ENCODE measurements at places on chromosomes 12 and 14.

DNA sequence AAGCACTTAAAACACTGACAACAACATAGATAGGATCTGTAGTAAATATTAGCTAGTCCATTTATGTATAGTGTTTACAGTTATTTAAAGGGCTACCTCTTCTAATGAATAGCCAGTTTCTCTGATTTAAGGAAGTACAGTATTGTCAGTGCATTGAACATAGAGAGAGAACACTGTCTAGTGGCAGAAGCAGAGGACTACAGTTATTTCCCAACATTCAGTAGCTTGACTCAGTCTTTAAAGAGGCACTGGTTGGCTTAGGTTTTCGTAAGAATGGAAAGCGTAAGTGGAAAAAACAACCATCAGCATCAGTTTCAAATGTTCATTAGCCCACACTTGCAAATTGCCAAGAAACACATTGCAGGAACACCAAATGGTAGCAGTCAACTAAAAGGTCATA lies 125.0 kb upstream of the HMGA2 start:
- peak; percentile 29 for DNase-seq

DNA sequence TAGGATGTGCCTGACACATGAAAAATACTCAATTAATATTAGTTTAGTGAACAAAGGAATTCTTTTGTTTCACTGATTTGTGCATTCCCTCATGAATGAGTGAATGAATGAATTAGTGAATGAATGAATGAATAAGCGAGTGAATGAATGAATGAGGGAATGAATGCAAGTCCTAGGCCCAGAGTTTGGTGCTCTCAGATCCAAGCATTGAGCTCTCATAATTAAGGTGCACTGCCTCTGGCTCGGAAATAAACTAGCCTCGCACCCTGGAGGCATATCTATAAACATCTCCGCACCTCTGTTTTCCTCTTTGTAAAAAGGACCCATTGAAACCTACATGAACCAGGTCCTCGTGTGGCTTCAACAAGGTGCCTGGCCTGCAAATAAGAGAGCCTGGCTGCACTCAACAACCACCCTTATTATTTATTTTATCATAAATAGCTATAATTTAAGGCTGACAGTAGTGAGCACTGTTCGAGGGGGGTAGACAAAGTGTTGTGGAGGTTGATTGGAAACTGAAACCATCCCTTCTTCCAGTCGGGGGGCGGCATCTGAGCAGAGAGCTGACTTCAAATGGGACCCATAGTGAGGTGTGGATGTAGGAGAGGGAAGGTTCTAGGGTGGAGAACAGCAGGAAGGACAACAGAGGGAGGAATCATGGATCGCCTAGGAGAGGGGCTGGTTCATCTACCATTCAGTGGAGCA lies 316.8 kb downstream of the BCL11B start:
- no peak for DNase-seq

DNA sequence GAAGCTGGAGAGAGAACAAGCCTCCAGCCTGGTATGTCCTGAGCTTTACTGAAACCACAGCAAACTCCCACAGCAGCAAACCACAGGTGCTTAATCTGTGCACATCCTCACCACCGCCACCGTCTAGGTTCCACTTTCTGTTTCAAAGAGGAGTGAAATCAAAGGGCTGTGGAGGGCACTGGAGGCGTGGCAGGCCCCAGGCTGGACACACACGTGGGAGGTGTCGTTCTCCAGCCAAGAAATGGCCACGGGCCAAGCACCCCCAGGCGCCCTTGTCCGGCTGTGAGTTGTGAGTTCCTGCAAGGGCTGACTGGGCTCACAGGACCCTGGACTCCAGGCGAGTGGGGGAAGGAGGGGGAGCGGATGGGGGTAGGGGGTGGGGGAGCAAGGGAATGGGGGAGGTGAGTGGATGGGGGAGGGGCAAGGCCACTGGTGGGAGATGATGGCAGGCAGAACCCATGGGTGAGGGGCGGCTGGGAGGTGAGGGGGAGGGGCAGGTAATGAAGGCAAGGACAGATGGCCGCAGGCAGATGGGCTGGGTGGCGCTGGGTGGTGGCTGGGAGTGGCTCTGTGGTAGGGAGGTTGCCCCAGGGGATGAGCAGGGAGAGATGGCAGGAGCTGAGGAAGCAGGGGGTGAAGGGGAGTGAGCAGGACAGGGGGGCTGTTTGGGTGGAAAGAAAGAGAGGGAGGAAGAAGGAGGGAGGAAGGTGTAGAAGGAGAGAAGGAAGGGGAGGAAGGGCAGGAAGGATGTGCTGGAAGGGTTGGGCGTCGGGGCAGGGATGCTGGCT lies 86.7 kb downstream of the NCOR2 start:
- DNase-seq: peak; percentile 65

DNA sequence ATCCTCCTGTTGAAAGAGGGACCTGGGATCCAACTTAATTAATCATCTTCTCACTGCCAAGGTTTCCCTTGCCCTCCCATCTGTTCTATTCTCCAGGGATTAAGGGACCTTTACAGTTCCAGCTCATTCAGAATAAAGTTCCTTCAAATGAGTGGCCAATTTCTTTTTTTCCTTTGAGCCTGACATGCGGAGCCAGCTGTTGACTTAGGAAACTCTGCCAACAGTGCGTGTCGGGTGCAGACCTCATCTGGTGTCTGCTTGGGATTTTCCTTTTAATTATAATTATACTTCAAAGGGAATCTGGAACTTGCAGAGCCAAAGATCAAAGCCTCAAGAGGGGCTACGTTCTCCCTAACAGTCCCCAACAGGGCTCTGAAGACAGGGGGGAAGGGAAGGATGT lies 64.8 kb downstream of the CCDC60 start:
- no peak for DNase-seq

DNA sequence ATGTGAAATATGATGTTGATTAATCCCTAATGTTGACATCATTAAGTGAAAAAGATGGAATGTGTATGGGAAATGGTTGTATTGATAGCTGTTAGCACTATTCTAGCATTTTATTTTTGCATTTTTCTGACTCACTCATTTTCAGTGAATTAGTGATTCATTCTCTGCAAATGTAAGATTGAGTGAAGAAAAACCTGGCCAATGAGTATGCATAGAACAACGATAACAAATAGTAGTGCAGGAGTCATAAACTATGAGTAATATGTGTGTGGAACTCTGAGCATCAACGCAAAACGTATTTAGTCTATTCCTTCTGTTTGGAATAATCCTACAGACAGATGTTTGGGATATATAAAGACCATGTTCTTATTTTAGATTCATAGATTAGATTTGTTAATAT lies 76.3 kb upstream of the RTL1 start:
- DNase-seq: no peak

- DNase-seq: no peak
Observed at GRCh38 chr14:68513838-68514607, 278.8 kb downstream of the ZFP36L1 start.

DNA sequence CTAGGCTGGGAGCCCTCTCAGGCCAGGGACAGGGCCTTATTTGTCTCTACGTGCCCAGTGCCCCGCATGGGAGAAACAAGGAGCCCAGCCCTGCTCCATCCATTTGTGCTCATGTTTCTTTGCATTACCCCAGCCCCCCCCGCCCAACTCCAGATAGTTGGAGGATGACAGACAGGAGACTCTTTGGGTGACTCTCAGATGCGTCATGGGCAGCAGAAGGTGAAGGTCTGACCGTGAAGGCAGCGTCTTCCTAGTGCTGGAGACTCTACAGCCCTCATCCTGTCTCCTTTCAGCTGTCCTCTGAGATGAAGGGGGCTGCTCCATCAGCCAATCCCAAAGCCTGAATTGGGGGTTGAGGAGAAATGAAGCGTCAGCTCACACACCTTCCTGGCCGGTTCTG lies 283 bp upstream of the PSMB11 start:
- no peak for DNase-seq

DNA sequence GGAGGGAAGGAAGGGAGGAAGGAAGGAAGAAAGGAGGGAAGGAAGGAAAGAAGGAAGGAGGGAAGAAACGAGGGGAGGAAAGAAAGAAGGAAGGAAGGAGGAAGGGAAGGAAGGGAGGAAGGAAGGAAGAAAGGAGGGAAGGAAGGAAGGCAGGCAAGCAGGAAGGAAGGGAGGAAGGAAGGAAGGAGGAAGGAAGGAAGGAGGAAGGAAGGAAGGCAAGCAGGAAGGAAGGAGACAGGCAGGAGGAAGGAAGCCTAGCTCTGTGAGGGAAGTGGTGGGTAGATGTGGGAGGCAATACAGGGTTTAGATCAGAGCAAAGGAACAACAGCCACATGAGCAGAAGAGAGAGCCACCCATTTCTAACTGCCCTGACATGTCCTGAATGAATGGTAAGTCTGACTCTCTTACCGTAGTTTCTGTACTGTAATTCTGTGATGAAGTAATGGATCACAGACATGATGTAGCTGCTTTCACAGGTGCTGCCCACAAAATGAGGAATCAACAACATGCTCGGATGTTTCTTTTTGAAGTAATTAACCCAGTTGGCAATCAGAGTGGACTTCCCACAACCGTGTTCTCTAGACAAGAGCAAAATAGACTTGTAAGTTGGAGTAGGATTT lies 24.4 kb upstream of the HSP90B1 start:
- no peak for DNase-seq

GRCh38 chr12:80792861-80793260 lies 76.1 kb downstream of the MYF5 start:
- no peak for DNase-seq

GRCh38 chr12:6792522-6793201 lies 3.3 kb downstream of the CD4 start:
- DNase-seq: peak; percentile 33

- no peak for DNase-seq
Observed at GRCh38 chr12:45257185-45257930, 41.5 kb downstream of the ANO6 start.

- DNase-seq: no peak
Observed at GRCh38 chr12:119686776-119687175, 18.8 kb downstream of the PRKAB1 start.

DNA sequence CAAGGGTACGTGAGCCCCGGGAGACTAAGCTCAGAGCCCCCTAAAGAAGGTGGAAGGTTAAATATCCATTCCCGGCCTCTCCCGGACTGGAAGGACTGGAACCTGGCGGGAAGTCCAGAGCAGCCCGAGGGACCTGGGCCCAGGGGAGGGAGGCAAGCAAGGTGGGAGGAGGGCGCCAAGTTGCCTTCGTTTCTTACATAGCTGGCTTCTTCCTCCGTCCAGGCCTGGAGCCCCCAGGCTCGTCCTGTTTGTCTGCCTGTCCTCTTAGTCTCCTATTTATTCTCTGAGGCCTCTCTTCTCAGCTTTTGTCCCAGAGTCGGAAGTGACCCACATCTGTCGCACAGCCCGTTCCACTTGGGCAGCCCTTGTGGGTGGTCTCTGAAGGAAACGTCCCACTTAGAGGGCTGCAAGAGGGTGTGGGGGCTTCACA lies 745 bp downstream of the PCK2 start:
- DNase-seq: no peak

Data from SW480 (cell line).